Occipital lobe (tissue), 3 donors: ENCODE measurements at places on chromosomes 4 and X.

DNA sequence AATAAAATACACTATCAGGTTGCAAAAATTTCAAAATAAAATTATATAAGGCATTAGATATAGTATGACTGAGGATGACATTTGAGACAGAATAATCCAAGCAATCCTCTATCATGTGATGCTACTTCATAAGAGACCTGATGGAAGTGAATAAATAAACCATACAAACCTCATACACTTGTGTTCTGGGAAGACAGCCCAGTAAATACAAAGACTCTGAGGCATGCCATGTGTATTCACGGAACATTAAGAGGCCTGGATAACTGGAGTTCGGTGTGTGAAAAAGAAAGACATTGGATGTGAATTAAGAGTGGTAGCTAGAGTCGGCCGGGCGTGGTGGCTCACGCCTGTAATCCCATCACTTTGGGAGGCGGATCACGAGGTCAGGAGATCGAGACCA is 364.2 kb downstream of the ADAM29 start:
- DNase-seq = no peak

DNA sequence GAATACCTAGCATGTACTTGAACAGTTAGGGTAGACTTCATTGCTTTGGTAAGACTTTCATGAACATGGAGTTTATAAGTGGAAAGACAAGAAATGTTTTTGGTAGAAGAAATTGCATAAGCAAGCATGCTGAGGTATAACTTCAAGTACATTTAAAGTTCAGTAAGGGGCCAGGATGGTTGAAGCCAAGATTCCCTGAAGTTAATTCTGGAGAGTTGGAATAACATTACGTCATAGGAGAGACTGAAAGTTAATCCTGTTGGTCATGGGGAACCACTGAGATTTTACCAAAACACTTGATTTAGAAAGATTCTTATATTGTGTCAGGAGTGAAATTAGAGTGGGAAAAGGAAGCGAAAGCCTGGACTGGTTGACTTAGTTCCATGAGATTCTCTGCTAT is 767.5 kb upstream of the MAGEB2 start:
- no peak for DNase-seq

DNA sequence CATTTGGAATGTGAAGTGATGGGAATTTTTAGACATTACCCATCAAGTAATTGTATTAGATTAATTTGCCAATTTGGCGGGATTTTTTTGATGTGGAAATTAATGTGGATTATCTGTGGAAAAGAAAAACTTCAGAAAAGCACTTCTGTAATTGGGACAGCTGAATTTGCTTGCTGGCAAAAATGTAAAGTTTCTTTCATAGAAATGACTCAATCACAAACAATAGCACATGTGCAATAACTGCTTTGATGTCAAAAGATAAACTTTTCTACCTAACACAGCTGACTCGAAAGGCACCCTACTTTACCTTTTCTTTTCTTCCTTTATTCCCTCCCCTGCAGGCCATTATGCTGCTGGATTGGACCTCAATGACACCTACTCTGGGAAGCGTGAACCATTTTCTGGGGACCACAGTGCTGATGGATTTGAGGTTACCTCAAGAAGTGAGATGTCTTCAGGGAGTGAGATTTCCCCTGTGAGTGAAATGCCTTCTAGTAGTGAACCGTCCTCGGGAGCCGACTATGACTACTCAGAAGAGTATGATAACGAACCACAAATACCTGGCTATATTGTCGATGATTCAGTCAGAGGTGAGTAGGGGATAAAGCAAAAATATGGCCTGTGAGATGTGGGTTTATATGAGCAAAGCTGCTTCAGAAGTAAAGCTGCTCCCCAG is 1.4 kb downstream of the AREG start:
- DNase-seq = no peak

- no peak for DNase-seq
Observed at GRCh38 chrX:41066391-41066790, 18.9 kb upstream of the USP9X start.

- no peak for DNase-seq
Observed at GRCh38 chrX:98194036-98194435, 1310.3 kb downstream of the RPA4 start.

- DNase-seq = no peak
Observed at GRCh38 chr4:161949946-161950725, 213.7 kb downstream of the FSTL5 start.

DNA sequence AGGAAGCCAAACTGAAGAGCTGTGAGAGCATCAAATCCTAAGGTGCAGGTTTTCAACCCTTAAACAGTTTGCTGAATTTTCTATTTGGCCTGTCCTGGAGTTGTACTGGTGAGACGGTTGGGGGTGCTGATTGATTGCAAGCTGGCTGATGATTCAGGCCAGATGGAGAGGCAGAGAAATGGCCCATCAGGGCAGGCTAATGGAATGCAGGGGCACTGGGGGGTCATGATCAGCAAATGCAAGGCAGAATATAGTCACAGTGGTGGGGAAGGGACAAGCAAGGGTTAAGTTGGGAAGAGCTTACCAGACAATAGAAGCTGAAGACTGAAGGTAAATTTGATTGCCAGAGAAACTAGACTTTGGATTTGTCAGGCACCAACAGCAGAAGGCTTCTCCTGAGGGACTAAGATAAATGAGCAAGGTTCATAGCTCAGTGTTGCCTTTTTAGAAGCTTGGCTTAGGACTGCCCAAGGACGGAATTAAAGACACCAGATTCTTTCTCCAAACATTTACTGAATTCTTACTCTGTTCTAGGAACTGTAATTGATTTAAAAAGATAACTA is 4.3 kb upstream of the AADAT start:
- no peak for DNase-seq

DNA sequence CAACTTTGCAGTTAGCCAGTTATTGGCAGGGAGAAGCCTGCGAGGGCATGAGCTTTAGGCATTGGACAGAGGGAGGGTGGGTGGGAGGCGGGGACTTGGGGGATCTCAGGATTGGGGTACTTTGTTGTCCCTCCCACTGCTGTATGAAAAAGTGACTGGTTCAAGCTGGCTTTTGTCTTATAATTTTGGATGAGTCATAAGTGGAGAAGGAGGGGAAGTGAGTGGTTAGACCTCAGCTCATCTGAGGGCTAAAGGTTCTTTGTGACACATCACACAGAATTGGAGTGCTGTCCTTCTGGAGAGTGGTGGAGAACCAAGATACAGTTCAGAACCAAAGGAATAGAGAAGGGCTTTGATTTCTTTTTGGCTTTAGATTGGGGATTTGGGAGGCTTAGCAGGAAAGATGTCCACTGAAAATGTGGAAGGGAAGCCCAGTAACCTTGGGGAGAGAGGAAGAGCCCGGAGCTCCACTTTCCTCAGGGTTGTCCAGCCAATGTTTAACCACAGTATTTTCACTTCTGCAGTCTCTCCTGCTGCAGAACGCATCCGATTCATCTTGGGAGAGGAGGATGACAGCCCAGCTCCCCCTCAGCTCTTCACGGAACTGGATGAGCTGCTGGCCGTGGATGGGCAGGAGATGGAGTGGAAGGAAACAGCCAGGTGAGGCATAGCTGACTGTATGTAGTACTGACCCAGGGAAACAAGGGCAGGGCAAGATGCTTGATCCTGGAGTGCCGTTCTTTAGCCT is at the start of gene SLC4A4:
Gene SLC4A4 (plus strand): TSS at position 175 of the 748 bp plus-strand sequence.
- no peak for DNase-seq

- DNase-seq = no peak
Observed at GRCh38 chr4:97720869-97721432, 422.3 kb downstream of the STPG2 start.

DNA sequence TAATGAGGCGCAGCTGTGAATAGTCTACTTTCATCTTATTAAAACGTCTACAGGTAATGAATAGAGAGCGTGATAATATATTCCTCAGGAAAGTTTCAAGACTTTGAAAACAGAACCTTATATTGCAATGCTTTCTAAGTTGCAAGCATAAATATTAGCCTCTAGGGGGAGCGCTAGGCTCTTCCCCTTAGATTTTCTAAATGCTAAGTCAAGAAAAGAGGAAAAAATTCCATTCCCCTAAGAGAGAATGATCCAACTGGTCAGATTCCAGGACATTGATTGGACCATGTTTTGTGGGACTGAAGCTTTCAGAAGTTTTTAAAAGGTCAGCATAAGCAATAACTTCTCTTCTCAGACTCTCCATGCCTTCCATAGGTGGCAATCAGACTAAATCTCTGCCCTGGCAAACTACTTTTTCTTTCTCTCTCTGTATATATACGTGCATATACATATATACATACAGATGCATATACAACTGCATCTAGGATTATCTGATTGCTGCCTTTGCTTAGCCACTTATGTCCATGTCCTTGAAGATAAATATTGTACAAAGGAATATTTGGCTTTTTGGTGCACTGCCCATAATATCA is 492.9 kb downstream of the INPP4B start:
- DNase-seq = no peak

DNA sequence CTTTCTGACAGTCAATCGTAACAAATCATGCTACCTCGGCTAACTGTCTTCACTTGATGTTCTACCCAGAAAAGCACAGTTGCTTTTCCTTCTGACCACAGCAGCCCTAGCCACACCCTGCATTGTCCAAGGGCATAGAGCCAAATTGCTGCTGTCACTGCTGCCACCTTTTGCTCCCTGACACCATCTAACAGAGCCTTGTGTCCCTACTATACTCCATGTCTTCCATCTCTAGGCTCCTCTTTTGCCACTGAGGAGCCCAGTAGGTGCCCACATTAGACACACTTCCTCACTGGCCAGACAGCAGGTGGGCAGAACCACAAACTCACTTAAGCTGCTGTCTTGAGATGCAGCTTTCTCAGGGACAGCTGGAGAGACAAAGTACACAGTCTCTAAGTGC is 91.4 kb downstream of the ANXA3 start:
- DNase-seq = no peak

DNA sequence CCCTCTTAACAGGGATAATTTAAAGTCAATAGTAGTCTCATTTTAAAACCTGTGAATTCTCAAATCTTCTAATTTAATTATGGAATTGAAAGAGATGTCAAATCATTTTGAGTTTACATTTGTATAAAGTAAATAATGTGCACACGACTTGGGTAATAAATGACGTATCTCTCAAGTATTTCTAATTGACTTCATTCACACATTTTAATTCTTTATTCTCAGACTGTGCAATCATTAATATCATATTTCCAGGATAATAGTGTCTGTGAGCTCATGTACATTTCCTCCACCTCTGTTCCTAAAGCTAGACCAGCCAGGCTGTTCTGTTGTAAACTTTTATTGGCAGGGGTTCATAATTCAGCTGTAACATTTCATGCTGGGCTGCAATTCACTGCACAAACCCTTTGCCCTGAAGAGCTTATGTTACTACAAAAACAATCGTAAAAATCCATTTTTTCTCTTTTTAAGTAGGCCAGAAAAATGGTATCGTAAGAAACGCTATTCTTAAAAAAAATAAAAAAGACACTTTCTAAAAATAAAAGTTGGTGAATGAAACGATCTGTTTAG is 1103.1 kb upstream of the TENM3 start:
- no peak for DNase-seq

DNA sequence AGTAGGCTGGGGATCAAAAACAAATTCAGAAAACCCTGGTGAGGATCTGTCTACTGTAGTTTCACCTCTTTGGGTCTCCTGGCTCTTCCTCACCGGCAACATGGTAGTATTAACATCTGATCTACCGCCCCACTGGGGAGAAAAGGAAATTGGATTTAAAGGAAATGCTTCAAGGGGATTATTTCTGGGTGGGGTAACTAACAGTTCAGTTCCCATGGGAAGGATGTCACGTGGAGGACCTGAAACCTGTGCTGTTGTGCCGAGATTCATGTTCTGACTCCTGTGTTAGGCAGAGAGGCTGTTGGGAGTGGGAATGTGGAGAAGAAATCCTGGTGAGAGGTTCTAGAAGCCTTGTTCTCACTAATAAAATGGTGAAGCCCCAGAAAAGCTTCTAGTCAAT is 254.4 kb downstream of the BCOR start:
- DNase-seq = no peak

- DNase-seq = no peak
Observed at GRCh38 chr4:151993521-151993920, 232.7 kb upstream of the GATB start.

DNA sequence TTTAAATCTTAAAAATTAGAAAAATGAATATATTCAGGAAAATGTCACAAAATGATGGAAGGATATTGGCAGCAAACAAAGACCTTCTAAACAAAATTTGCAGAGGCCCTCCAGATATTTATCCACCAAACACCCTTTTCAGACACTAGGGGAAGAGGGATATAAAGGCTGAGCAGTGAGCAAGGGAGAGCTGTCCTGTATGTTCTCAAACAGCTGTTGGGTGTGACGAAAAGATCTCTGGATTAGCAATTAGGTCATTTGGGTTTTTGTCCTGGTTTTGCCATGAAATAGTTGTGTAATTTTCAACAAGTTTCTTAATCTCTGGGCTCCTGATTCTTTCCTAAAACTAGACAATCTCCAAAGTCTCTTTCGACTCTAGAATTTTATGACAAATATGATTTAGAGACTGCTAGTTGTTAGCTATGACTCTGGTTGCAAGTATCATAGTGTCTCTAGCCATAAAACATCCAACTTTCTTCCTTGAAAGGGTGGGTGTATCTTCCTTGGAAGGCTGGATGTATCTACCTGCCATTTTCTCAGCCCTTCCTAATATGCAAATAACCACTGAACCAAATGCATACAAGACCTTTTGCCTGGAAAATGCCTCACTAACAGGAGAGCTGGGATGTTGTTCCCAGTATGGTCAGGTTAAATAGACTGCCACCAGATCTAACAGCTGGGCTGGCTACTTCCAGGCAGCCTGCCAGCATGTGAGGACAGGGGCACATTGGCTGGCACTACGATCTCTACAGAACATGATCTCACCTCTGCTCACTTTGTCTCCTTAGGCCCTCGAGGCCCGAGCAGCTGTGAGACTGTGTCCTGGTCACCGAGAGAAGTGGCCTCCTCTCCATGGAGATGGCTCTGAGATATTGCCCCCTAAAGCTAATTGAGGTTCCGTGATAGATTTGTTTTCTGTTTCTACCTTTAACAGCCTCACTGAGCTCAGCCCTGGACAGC is 225.5 kb upstream of the JADE1 start:
- no peak for DNase-seq

DNA sequence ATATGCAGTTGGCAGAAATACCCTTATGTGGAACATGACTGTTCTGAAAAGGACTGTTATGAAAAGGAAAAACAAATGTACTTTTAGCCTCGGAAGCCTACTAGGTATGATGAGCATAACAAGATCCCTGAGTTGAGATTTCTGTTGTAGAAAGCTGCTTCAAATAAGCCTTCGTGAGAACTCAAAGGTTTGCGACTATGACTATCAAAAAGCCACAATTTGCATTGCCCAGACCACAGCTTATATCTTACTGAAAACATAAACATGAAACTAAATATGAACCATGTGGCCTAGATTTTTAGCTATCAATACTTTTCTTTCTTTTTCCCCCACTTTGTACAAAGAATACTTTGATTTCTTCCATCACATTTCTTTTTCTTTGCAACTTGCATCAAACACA is 398.2 kb upstream of the LCORL start:
- DNase-seq = no peak

DNA sequence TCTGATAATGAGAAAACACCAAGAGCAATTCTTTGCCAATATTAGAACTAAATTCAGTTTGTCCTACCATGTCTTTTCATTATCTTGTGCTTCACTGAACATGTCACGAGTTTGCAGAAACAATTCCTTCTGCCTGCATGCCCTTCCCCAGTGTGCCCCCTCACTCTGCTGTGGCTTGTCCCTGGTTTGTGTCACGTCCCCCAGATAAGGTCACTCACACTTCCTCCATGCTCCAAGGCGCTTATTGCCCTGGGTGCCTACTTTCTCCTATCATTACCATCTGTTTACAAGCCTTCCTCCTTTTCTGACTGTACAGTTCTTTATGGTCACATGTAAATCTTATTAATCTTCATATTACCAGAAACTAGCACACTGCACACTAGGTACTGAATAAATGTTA is 394.1 kb downstream of the KCNIP4 start:
- DNase-seq = no peak

- DNase-seq = no peak
Observed at GRCh38 chr4:54498661-54499111, 159.1 kb upstream of the KIT start.
